Naive B cell (primary cell): ENCODE measurements at places on chromosomes 5 and 9. TPM values are rescaled to one million over a fixed set of nuclear protein-coding genes. Genes with fewer than 3 reads are reported as not detected.

Gene SRD5A1
- 43.7 TPM for polyA plus RNA-seq

Gene CARTPT
- polyA plus RNA-seq: not detected

Gene ANKRD55
- not detected for polyA plus RNA-seq

Gene OR1L4
- polyA plus RNA-seq: not detected

Gene GMCL2
- not detected for polyA plus RNA-seq

Gene SLC6A19
- polyA plus RNA-seq: not detected

Gene EIF4E1B
- polyA plus RNA-seq: not detected

Gene WHRN
- polyA plus RNA-seq: 0.92 TPM

Gene CLK4
- 28.5 TPM for polyA plus RNA-seq

Gene NR2F1
- not detected for polyA plus RNA-seq

Gene KCNIP1
- not detected for polyA plus RNA-seq

Gene GPR151
- polyA plus RNA-seq: not detected

Gene KCTD16
- not detected for polyA plus RNA-seq

Gene NUTM2F
- not detected for polyA plus RNA-seq

Gene TMEM171
- not detected for polyA plus RNA-seq

Gene FBP2
- not detected for polyA plus RNA-seq
